ENCODE measurements at places on chromosomes 13 and 19.

DNA sequence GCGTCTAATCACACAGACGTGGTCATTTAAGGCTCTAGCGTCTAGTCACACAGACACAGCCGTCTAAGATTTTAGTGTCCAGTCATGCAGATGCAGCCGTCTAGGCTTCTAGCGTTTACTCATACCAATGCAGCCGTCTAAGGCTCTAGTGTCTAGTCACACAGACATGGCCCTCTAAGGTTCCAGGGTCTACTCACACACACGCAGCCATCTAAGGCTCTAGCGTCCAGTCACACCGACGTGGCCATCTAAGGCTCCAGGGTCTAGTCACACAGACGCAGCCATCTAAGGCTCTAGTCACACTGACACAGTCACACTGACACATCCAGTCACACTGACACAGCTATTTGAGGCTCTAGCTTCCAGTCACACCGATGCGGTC is 55.7 kb downstream of the KLF2 start:
- DNase-seq = no peak

DNA sequence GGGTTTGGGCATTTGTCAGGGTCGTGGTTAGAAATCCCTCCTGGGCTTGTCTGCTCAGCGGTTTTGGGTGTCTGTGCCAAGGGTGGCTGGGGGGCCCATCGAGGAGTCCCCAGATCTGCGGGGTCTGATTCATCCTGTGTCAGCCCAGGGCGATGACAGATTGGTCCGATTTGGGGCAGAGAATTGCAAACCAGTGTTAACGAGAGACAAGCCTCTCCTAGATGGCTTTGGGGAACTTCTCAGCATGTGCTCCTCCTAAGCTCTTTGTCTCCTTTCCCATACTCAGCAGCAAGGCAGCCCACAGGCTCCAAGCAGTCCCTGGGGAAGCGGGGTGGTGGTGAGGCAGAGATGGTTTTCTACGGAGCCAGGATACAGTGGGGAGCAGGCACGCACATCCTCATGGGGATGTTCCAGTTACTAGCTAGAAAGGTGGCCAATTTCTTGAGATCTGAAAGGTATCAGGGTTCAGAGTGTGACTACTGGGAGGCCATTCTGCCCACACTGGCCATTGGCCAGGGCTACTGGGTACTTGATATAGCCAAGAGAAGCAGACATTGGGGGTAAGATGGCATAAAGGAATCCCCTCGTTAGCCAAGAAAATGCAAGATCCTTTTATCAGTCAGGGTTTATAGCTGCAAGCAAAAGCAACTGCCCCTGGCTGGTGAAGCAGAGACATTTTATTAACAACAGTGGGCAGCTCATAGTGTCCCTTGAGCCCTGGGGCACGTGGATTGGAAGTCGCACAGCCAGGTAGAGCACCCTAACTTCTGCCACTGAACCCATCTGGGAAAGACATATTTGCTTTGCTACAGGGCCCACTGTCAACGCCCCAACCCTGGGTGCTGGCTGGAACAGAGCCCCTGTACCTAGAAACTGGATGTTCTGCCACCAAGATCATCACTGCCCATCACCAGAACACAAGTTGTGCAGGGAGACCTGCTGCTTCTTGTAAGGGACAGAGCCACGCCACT is 63.6 kb downstream of the RGCC start:
- peak; percentile 13 for DNase-seq

GRCh38 chr19:32269831-32270230 is 75.6 kb upstream of the ZNF507 start:
- DNase-seq = peak; percentile 15

GRCh38 chr19:3073931-3074595 is 11.8 kb upstream of the TLE5 start:
- DNase-seq = no peak

DNA sequence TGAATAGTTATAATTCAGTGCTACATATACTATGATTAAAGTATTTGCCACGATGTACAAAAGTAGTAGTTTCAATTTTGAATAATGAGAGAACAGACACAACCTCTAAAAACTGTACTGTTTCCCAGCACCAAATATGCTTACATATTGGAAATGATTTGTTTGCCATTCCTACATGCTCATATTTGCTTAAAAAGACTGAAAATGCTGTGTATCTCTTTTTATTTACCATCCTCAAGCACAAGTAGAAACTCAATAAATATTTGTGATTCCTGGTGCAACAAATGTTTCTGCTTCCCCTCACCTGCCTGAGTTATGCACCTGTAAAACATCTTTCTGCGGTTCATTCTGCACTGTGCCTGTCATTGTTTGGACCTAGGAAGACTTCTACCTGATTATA is 512.2 kb downstream of the DCT start:
- DNase-seq = no peak

DNA sequence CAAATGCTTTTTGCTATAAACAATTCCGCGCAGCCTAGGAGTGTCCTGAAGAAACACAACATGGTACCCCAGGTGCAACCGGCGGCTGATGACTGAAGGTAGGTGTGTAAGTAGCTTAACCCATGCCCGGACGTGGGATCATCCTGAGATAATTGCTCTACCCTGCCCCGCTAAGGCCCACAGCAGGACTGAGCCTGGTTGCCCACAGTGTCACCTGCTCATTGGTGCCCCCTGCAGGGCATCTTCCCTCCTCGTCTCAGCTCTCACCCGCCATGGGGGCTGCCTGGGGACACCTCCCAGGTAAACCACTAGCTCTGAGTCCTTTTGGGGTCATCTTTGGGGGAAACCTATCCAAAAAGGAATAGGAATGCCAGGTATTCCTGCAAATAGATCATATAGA is 22.3 kb downstream of the TMEM161A start:
- peak; percentile 27 for DNase-seq

- no peak for DNase-seq
Measured at GRCh38 chr13:27383104-27383921, 41.1 kb upstream of the GTF3A start.

Data from suppressor macrophage treated with lipopolysaccharide for 1 hour (primary cell).